ENCODE measurements at places on chromosomes 2 and 18. TPM values are rescaled to one million over a fixed set of nuclear protein-coding genes. Genes with fewer than 3 reads are reported as not detected.

Gene GPR45
- not detected for total RNA-seq

Gene RASGRP3
- 42.2 TPM for total RNA-seq

Gene UGT1A10
- not detected for total RNA-seq

Gene DNAH7
- 3.6 TPM for total RNA-seq

Gene PAX8
- total RNA-seq, result 2.8 TPM

Gene PCARE
- not detected for total RNA-seq

Gene CLIP4
- 51.5 TPM for total RNA-seq

Gene MOGAT1
- total RNA-seq, result 2.4 TPM

Gene TTL
- 43.1 TPM for total RNA-seq

Gene CRYGC
- not detected for total RNA-seq

Gene WDFY1
- total RNA-seq, result 44.7 TPM

Gene CCDC88A
- total RNA-seq, result 38.0 TPM

Gene SERPINB13
- total RNA-seq, result not detected

Gene SCN2A
- 1.8 TPM for total RNA-seq

- DNase-seq, result no peak
Observed at GRCh38 chr2:70357684-70358071, 55.8 kb upstream of the FAM136A start.

DNA sequence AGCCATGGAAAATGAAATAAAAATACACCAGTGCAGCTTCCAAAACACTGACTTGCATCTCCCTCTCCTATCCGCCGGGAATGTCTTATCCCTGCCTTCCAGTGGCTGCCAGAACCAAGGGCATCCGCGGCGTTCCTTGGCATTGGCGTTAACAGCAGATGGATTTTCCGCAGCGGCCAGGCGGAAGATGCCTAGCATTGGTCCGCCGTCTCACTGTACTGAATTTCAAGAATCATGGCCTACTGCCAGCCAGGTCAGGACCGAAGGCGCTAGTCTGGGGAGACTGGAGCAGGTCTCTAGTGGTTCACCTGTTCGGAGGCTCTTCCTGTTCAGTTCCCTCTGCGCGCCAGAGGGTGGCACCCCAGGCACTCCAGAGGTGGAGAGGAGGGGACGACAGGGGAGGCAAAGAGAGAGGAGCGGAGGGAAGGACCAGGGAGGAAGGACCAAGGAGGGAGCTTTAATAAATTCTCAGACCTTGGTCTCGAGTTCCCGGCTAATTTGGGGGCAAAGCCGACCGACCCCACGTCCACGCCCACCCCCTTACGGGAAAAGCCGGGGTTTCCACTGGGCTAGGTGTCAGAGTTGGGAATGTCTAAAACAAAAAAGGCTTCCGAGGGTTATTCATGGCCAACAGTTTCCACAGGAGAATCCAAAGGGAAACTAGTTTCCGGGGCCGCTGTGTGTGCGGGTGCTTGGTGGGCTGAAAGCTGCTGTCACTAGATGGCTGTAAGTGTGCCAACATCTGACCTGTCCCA lies 3.7 kb upstream of the BCL2L11 start:
- no peak for DNase-seq

GRCh38 chr2:50402654-50402960 lies 629.3 kb downstream of the NRXN1 start:
- DNase-seq, result no peak

DNA sequence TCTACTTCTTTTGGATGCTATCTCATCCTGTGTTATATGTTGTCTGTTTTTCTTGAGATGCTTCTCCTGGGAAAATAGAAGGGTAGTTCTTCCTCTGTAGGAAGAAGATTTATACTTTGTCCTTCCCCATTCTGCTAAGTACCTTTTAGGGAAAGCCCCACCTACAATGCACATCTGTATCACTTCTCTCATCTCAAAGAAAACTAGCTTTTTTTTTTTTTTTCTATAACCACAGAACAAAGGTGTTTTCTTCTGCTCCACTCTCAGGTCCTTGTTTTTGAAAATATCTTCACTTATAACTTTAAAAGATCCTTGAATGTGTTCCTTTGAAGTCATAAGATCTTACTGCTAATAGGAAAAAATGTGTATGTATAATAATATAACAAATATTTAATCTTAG lies 30.8 kb downstream of the CCDC150 start:
- DNase-seq, result no peak

DNA sequence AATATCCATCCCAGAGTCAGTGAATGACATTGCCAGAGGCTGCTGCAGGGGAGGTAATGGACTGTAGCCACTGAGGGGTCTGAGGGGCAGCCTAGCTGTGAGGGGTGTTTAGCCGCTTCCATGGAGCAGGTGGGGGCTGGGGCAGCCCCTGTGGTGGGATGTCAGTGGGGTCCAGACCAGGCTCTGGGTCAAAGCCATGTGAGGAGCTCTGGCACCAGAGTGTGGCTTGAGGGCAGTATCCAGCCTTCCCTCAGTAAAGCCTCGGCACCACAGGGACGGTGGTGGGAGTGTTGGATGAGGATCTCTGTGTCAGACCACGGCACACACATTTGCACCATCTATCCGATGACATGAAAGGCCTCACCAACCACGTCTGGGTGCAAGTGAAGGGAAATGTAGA lies 85.0 kb downstream of the INHBB start:
- DNase-seq, result no peak

DNA sequence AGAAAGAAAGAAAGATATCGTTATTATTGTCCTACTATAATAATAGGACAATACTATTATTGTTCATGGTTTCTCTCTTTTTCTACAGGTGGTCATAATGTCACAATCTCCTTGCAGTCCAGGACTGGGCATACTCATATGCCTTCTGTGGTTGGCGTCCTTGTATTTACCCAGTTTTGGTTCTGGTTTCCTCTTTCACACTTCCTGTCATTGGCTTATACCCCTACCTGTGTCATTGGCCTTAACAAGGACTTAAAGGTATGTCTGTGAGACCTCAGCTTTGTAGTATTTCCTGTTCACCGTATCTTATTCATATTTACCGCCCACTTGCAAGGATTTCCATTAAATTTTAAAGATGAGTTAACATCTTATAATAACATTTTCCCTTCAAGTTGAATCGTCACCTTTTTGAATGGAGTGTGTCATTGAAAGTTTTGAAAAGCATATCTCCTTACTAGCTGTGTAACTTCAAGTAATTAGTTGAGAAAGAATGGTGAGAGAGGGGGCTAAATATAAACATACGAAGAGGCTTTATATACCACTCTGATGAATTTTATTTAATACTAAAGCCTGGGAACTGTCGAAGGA lies 36.5 kb upstream of the HTR2B start:
- no peak for DNase-seq

DNA sequence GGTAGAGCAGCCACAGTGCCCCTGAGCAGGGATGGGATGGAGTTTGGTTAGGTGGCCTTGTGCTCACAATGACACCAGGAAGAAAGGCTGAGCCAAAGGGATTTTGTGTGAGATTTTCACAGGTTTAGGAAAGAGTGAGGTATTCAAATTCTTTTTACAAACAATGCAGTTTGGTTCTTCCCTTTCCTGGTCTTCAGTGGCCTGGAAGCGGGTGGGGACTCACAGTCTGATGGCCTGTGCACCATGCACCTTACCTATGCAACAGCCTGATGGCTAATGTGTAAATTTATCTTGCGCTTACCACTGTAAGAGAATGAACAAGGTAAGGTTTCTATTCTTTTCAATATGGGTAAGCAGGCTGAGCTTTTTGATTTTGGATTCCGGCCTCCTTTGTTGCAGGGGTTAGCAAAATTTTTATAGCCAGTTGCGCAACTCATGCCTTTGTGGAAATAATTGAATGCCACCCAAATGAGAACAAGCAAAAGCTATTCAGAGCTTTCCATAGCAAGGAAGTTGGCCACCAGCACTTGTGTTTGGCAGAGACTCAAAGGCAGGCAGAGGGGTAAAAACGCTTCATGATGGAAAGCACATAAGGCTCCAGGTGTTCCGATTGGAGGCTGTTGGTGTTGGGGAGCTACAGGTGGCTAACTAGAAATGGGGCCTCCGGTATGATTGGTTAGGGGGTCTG lies 23.8 kb upstream of the IL1R2 start:
- DNase-seq, result no peak

GRCh38 chr18:12038082-12038638 lies 55.5 kb upstream of the ANKRD62 start:
- DNase-seq, result no peak

GRCh38 chr2:208496129-208496528 lies 89.5 kb downstream of the PTH2R start:
- no peak for DNase-seq

GRCh38 chr2:105734762-105735538 lies 9.8 kb upstream of the NCK2 start:
- DNase-seq, result no peak

- no peak for DNase-seq
Observed at GRCh38 chr2:105454801-105455485, 56.1 kb upstream of the FHL2 start.

DNA sequence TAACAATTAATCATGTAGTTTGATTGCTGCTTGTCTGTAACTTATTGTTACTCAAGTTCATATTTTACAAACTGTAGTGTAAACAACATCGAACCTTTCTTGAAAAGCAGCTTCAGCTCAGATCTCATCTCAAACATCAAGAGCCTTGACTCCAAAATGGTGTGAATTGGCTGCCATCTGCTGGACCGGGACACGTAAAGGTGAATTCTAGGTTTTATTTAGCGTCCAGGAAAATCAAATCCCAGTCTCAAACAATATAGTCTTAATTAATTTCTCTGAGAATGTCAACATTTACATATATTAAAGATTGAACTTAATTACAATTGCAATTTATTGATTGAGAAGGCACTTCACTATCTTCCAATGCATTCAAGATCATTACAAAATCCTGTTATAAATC lies 453.0 kb downstream of the GALR1 start:
- DNase-seq, result no peak

GRCh38 chr2:73642338-73643018 lies at the start of gene NAT8:
Gene NAT8, minus strand, starts transcription at chr2:73642422. Its CDS starts 794 bp downstream, at chr2:73641628.
- DNase-seq, result no peak

DNA sequence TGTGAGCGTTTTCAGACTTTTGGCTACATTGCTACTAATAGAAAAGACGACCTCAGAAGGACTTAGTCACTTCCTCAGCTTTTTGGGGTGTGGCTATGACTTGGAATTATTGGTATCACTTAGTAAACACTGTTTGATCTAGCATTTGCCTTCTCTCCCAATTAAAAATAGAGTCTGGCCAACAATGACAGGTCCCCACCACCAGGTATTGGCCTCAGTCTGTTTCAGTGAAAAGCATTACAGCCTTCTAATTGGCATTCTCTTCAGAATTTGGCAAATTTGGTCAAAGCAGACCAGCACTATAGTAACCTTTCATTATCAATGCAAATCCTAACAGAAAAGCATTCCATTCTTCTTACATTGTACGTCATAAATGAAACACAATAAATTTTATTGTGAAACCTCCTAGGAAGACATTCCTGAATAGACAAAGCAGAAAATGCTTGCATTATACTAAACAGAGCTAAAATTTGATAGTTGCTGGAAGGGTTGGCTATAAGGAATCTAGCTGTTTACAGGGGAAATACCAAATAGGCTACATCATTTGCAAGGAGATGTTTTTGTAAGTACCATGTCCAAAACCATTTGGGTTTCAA lies 613.9 kb downstream of the IRS1 start:
- DNase-seq, result no peak

GRCh38 chr2:68721482-68722101 lies 13.0 kb upstream of the ARHGAP25 start:
- no peak for DNase-seq

- no peak for DNase-seq
Observed at GRCh38 chr2:169776252-169776761, 22.4 kb upstream of the SSB start.

GRCh38 chr2:179857236-179857635 lies 4.2 kb downstream of the ZNF385B start:
- no peak for DNase-seq

DNA sequence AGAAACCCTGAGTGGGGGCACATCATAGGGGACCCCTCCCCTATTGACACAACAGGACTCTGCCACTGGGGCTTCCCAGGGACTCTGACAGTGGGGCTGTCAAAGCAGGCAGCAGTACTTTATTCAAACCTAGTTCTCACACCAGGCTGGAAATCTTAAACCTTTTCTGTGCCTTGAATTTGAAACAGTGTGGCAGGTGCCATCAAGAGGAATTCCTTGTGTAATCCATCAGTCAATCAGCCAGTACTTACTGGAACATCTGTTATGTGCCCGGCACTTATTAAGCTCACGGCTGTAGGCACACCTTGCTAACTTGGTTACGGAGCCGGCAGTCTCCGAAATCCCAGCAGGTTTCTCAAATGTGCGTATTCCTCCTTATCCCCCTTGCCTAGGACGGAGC lies 12.0 kb downstream of the GLI2 start:
- DNase-seq, result no peak

DNA sequence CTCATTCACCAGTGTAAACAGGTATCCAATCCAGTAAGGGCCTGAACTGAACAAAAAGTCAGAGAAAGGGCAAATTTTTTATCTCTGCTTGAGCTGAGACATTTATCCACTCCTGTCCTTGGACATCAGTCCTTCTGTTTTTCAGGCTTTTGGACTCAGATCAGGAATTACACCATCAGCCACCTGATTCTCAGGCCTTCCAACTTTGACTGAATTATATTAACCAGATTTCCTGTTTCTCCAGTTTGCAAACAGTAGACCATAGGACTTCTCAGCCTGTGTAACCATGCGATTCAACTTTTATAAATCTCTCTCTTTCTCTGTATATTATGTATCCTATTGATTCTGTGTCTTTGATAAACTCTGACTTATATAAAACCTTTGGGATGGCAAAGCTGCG lies 289.3 kb upstream of the CDH2 start:
- no peak for DNase-seq

GRCh38 chr2:201964631-201965206 lies 68.9 kb upstream of the FZD7 start:
- DNase-seq, result no peak

- DNase-seq, result no peak
Observed at GRCh38 chr2:38971377-38971776, 81.7 kb downstream of the ARHGEF33 start.

DNA sequence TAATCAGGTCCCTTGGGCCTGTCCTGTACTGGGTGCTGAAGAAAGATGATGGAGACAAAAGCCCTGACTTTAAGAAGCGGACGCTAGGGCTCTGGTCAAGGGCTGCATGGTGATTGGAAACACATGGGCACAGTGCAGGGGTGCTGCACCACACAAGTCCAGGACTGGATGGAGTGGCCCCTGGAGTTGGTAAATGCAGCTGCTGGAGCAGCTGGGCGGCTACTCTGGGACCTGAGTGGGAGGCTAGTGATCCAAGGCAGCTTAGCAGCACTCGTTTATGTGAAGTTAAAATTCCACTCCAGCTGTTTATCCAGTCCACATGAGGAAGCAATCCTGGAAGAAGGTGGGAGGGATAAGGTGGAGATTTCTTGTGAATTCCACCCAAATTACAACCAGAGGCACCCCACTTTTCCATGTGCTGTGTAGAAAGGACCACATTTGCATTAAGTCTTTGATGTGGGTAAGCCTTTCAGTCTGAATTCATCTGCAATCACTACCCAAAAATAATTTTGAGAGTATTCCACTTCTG lies 24.9 kb downstream of the MERTK start:
- no peak for DNase-seq

GRCh38 chr2:100070078-100070477 lies 72.3 kb downstream of the AFF3 start:
- no peak for DNase-seq

GRCh38 chr18:54829856-54830255 lies 1.6 kb downstream of the RAB27B start:
- DNase-seq, result no peak
